ENCODE measurements at places on chromosomes 1 and 21. TPM values are rescaled to one million over a fixed set of nuclear protein-coding genes. Genes with fewer than 3 reads are reported as not detected.

- H3K4me1 ChIP-seq = no peaks in the 10 kb centered on the region
- no peak for DNase-seq
- H3K27me3 ChIP-seq = no peaks in the 10 kb centered on the region
- H3K4me3 ChIP-seq = no peak overlapping the region
- no peak overlapping the region for H3K27ac ChIP-seq
- no peaks in the 10 kb centered on the region for H3K36me3 ChIP-seq
These were observed 559.3 kb upstream of the USP24 start for GRCh38 chr1:55774446-55774845.

IQGAP3 gene
- 3.5 TPM for total RNA-seq

- no peak overlapping the region for H3K27ac ChIP-seq
- no peaks in the 10 kb centered on the region for H3K27me3 ChIP-seq
- H3K4me3 ChIP-seq = no peak overlapping the region
- DNase-seq = no peak
These were observed 6.7 kb upstream of the SNAPIN start for GRCh38 chr1:153651771-153652170.

GRCh38 chr1:57874418-57874877, 450.6 kb upstream of the DAB1 start:
- H3K36me3 ChIP-seq = no peaks in the 10 kb centered on the region
- no peak overlapping the region for H3K4me3 ChIP-seq
- H3K27me3 ChIP-seq = no peaks in the 10 kb centered on the region
- no peak overlapping the region for H3K27ac ChIP-seq
- DNase-seq = no peak

DNA sequence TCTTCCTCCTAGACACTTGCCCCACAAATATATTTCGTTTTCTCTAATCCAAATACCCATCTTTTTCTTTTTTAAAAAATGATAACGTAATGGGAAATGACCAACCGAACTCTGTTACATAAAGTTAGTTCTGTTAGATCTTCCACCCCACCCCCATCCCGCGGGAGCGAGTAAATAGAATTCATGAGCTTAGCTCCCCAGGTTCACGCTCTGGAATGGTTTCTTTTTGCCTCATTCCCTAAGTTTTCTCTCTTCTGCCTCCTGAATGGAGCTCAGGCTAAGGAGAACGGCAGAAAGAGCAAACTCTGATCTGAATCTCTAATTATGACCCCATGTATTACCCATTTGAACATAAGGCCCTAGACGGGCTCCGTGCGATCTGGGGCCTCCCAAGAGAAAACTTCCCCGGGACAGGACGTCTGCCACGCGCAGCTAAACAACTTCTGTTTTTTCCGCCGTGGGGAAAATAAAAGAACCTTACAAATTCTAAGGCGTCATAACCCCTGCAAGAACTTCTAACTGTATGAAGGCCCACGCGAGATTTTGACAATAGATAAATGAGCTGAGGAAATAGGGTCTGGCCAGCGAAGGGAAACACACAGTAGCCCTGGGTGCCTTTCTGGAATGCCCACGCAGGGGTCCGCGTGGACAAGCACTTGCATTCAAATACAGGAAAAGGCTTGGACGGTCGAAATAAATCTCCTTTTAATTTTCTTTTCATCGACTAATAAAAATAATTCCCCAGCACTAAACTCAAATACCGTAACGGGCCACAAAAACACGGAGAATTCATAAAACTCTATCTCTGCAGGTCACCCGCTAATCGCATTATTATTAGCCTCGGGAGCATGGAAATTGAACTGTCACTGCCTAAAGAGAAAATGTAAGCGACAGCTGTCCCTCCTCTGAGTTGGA, 2.2 kb downstream of the TBX15 start:
- no peaks in the 10 kb centered on the region for H3K36me3 ChIP-seq
- peaks cover 15% of the 10 kb centered on the region for H3K4me1 ChIP-seq
- peak overlapping the region; percentile 54 for H3K4me3 ChIP-seq
- H3K27ac ChIP-seq = no peak overlapping the region
- peaks cover 33% of the 10 kb centered on the region for H3K27me3 ChIP-seq

PPIAL4G gene
- not detected for total RNA-seq

DNA sequence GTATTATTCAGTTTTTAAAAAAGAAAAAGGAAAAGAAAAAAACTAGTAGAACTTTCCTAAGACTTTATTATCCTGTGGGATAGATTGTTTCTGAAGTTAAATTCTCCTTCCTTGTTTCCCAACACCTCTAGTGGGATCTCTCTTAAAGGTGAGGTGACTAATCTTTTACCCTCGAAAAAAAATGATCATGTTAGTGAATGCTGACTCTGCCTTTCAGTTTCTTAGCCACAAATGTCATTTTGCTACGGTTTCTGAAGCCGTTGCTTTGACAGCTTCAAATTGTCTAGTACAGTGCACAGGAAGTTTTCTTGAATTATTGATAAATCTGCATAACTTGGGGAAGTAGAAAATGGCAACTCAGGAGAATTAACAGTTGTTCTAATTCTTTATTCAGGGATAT, 13.0 kb upstream of the NEK7 start:
- DNase-seq = no peak
- no peak overlapping the region for H3K4me3 ChIP-seq
- no peaks in the 10 kb centered on the region for H3K4me1 ChIP-seq
- H3K27me3 ChIP-seq = no peaks in the 10 kb centered on the region

- H3K27me3 ChIP-seq = no peaks in the 10 kb centered on the region
- no peak for DNase-seq
- no peak overlapping the region for H3K4me3 ChIP-seq
These were observed 57.2 kb upstream of the ANGPTL1 start for GRCh38 chr1:178928041-178928440.

DNA sequence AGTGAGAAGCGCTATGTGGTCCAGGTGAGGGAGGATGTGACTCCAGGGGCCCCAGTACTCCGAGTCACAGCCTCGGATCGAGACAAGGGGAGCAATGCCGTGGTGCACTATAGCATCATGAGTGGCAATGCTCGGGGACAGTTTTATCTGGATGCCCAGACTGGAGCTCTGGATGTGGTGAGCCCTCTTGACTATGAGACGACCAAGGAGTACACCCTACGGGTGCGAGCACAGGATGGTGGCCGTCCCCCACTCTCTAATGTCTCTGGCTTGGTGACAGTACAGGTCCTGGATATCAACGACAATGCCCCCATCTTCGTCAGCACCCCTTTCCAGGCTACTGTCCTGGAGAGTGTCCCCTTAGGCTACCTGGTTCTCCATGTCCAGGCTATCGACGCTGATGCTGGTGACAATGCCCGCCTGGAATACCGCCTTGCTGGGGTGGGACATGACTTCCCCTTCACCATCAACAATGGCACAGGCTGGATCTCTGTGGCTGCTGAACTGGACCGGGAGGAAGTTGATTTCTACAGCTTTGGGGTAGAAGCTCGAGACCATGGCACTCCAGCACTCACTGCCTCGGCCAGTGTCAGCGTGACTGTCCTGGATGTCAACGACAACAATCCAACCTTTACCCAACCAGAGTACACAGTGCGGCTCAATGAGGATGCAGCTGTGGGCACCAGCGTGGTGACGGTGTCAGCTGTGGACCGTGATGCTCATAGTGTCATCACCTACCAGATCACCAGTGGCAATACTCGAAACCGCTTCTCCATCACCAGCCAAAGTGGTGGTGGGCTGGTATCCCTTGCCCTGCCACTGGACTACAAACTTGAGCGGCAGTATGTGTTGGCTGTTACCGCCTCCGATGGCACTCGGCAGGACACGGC, 2.2 kb downstream of the CELSR2 start:
- H3K4me3 ChIP-seq = no peak overlapping the region
- no peaks in the 10 kb centered on the region for H3K36me3 ChIP-seq
- H3K4me1 ChIP-seq = peaks cover 9% of the 10 kb centered on the region
- no peaks in the 10 kb centered on the region for H3K27me3 ChIP-seq

ZNF648 gene
- total RNA-seq = not detected

TRIM46 gene
- 5.8 TPM for total RNA-seq

DNAI4 gene
- 1.9 TPM for total RNA-seq

SPRR2G gene
- total RNA-seq = not detected

EIF2D gene
- total RNA-seq = 41.1 TPM

GRCh38 chr1:63023171-63023570, 239.2 kb downstream of the ATG4C start:
- H3K4me3 ChIP-seq = no peak overlapping the region
- H3K4me1 ChIP-seq = no peaks in the 10 kb centered on the region
- no peak overlapping the region for H3K27ac ChIP-seq
- H3K36me3 ChIP-seq = no peaks in the 10 kb centered on the region
- DNase-seq = no peak
- H3K27me3 ChIP-seq = no peaks in the 10 kb centered on the region

DNA sequence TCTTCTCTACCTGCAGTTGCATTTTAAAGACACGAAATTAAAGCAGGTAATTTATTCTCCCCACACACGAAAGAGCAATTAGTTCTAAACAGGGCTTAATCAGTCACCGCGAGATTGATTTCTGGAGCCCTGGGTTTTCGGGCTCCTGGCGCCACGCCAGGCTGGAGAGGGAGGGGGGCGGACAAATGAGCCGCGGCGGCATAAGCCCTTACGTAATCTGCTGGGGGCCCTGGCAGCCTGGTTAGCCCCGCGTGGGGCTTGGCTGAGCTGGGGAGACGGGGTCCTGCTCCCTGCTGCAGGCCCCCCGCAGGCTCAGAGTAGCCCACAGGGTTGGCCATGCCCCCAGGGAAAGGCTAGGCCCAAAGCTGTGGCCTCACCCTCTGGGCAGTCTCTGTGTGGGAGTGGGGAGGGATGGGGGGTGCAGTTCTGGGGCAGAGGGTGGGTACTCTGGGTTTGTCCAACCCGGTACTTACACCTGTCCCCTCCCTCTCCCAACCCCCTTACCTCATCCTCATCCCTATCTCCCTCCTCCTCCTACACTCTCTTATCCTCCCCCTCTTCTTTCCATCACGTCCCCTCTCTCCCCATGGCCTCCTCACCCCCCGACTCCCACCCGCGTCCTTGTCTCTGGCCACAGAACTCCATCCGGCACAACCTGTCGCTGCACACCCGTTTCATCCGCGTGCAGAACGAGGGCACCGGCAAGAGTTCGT, 19.9 kb downstream of the FOXO6 start:
- H3K27ac ChIP-seq = peak overlapping the region; percentile 96
- no peak for DNase-seq
- H3K36me3 ChIP-seq = no peaks in the 10 kb centered on the region
- H3K4me1 ChIP-seq = peaks cover 13% of the 10 kb centered on the region

CAMSAP2 gene
- total RNA-seq = 46.4 TPM

- H3K27me3 ChIP-seq = no peaks in the 10 kb centered on the region
- H3K27ac ChIP-seq = no peak overlapping the region
- no peaks in the 10 kb centered on the region for H3K4me1 ChIP-seq
- H3K4me3 ChIP-seq = no peak overlapping the region
These were observed 36.5 kb upstream of the SRRM1 start for GRCh38 chr1:24606621-24607020.

DNA sequence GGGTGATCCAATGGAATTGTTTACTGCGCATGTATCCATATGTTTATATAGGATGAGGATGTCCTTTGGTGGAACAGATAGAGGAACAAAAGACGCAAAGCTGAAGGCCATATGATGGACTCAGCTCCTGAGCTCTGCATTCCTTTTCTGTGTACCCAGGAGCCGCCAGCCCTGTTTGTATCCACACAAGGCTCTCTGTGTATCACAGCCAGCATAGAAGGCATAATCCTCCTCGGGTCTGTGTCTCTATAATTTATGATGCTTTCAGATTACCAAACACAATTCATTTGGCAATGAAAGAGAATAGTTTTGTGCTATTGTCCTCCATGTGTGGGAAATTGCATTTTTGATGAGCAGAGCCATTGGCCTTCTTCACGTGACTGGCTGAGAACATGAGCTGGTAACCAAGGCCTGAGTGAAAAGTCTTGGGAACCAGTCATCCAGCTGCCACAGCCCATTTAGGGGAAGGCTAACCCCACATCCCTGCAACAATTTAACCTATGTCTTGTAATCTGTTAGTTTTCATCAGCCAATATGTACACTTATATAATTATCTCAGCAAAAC, 119.2 kb downstream of the PBX1 start:
- H3K27ac ChIP-seq = no peak overlapping the region
- H3K4me1 ChIP-seq = peaks cover 21% of the 10 kb centered on the region
- H3K4me3 ChIP-seq = no peak overlapping the region
- DNase-seq = no peak
- no peaks in the 10 kb centered on the region for H3K36me3 ChIP-seq

- H3K27me3 ChIP-seq = no peaks in the 10 kb centered on the region
- H3K4me3 ChIP-seq = no peak overlapping the region
These were observed 1.6 kb downstream of the THEM5 start for GRCh38 chr1:151851886-151852285.

PTPN22 gene
- 6.6 TPM for total RNA-seq

TMEM82 gene
- total RNA-seq = not detected

GJB5 gene
- total RNA-seq = not detected

GRCh38 chr1:40903106-40903505, 40.9 kb upstream of the CITED4 start:
- DNase-seq = no peak
- no peak overlapping the region for H3K4me3 ChIP-seq
- no peaks in the 10 kb centered on the region for H3K27me3 ChIP-seq
- H3K4me1 ChIP-seq = peaks cover 23% of the 10 kb centered on the region
- H3K27ac ChIP-seq = no peak overlapping the region

DNA sequence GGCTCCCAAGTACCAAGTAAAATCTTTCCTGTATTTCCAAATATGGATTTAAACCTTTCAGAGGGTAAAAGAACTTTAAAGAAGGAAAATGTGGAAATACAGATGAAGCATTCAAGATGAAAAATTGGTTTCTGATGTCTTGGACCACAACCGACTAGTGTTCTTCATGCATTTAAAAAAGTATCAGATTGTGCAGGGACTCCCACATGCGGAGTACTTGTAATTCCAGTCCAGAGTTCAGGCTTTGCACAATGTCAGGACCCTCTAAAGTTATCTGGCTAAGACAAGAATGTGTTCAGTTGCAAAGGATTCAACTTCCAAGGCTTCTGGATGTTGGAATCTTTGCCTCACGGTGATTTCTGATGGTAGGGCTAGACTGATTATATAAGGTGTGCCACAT, 66.7 kb downstream of the RGL1 start:
- no peak for DNase-seq
- H3K4me3 ChIP-seq = no peak overlapping the region
- H3K27me3 ChIP-seq = no peaks in the 10 kb centered on the region
- peak overlapping the region; percentile 62 for H3K27ac ChIP-seq
- no peaks in the 10 kb centered on the region for H3K36me3 ChIP-seq
- peaks cover 31% of the 10 kb centered on the region for H3K4me1 ChIP-seq

PKLR gene
- not detected for total RNA-seq

DNA sequence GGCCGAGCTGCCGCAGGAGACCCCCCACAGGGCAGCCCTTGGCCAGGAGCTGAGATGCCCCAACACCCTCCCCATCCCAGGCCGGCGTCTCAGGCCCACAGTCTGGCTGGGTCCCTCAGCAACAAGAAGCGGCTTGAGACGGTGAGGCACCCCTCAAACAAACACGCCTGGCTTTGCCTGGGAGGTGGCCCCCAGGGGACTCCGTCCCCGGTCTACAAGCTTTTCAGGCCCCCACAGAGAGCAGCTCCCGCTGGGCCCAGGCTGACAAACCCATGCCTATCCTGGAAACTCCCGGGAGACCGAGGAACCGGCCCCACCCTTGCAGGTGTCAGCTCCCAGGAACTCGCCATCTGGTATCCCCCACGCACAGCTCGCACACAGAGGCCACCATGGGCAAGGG, 67.0 kb downstream of the ARHGEF16 start:
- no peaks in the 10 kb centered on the region for H3K27me3 ChIP-seq
- DNase-seq = no peak
- H3K27ac ChIP-seq = no peak overlapping the region
- H3K4me3 ChIP-seq = no peak overlapping the region
- H3K36me3 ChIP-seq = peaks cover 35% of the 10 kb centered on the region
- peaks cover 68% of the 10 kb centered on the region for H3K4me1 ChIP-seq

Measured in thoracic aorta (tissue), 2 donors.